ENCODE measurements at places on chromosomes 13 and 19.
A peak's percentile ranks its signal among the peaks of the same experiment; 100 is the strongest.

DNA sequence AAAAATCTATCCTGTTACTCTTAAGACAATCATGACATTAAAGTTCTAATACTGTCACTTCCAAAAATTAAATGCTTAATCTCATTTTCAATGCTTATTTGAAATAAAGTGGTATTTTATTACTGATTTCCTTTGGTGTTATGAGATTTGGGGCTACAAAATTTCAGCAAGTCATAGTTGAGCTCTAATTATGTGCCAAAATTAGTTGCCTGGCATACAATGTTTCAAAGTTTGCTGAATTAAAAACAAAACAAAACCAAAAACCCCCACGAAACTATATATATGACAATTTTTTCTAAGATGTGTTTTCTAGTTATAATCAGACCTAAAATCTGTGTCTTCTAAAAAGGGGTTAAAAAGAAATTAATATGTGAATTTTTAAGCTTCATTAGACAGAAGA lies 62.2 kb downstream of the KCNRG start:
- DNase-seq, result no peak

DNA sequence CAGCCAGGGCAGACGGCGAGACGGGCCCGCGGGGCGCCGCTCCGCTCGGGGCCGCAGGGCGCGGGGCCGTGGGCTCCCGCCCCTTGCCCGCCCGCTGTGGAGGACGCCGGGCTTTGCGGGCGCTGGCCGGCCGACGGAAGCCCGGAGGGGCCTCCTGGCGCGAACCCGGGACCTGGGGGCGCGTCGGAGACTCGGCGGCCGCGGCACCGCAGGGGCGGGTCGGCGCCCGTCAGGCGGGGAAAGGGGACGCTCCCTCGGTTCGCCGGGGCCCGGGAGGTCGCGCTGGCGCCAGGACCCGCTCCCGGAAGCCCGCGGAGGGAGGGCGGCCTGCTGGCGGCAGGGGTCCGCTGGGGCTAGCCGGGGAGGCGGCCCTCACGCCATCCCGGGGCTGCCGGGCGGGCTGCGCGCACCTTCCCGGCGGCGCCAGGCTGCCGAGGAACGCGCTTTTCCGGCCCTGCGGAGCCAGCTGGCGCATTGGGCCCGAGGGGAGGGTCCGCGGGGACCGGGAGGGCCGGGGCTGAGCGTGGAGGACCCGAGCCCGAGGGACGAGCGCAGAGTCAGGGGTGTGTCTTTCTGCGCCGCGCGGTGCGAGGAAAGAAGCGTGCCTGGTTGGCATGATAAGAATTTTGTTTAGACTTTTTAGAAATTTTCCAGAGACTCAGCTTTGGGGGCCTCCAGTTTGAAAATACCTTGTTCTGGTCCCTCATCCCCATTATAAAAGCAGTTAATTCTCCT lies 511 bp downstream of the GARRE1 start:
- DNase-seq, result peak; percentile 53

- DNase-seq, result no peak
These were observed 506 bp upstream of the GAS6 start for GRCh38 chr13:113864273-113864890.

DNA sequence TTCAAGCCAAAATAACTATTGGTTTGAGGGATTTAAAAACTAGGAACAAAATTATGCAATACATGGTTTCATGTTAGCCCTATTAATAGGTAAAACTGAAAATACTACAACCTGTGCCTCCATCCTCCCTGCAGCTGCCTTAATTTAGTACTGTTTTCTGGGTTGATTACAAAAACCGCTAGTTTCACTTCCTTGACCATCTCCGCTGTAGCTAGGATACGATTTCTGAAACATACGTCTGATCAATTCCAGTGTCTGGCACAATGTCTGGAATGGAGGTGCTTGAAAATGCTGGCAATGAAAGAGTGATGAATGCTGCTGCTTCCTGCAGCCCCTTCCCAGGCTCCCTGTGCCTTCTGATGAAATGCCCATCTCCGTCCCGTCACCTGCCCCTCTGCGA lies 273.5 kb downstream of the SHISA2 start:
- no peak for DNase-seq

GRCh38 chr13:110340812-110341444 lies 33.8 kb downstream of the COL4A2 start:
- DNase-seq, result no peak

GRCh38 chr19:46602392-46603194 lies 1.5 kb downstream of the CALM3 start:
- no peak for DNase-seq
